Fibroblast of the aortic adventitia (primary cell): ENCODE measurements at places on chromosomes 16 and 17.
A peak's percentile ranks its signal among the peaks of the same experiment; 100 is the strongest.

DNA sequence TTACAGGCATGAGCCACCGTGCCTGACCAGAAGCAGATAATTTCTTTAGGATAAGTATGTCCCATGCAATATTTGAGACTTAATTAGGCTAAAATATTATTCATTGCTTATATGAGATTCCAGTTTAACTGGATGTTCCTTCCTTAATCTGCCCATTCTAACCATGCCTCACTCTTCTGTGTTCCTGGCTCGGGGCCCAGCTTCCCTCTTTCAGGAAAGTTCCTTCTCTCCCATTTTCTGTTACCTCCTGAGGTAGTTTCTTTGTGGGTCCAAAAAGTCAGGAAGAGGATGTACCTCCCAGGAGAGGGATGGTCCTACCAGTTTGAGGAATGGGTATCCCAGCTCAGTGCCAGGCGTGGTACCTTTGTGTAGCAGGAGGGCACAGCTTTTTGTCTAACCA is 23.3 kb downstream of the UNK start:
- DNase-seq, result no peak

DNA sequence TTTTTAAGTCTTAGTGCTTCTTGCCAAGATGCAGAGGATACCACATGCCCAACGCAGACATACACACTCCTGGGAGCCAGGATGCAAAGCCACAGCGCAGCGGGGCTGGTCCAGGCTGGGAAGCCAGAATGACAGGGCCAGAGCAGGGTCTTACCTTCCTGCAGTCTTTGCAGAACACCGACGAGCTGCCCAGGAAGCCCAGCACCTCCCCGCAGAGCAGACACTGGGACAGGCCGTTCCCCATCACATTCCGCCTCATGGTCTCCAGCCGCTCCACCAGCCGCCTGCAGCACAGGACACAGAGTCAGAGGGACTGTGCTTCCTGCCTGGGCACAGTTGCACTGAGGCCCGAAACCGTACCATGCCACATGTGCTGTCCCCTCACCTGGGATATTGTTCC is 33.3 kb downstream of the RPH3AL start:
- no peak for DNase-seq

DNA sequence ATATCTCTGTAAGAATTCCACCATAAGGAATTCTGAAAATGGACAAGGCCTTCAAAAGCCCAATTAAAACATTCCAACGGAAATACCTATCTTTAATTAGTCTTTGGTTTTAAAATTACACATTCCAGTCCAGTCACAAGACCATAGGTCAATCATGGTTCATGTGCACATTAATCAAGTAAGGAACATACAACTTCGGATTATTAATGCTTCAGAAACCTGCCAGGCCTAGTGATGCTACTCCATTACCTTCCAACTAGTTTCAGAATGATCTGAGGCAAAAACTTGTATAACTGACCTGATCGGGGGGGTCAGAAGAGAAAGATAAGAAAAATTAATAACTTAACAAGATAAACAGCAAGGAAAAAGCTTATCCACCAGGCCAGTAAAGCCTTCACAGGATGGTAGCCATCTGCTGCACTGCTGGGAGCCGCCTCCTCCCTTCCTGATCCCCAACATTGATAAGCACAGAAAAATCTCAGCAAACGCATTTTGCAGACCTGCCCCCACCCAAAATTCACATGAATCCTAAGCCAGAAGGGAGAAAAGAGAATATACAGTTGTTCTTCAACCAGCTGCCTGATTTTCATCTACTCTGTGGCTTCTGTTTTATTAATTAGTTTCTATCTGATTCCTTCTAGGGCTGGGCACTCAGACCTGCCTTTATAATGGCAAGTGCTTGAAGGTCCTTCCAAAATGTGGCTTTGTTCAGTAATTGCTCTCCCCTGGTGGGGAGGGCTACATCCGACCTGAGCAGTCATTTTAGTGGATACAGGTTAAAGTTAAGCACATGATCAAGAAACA is 6.0 kb downstream of the SDR42E1 start:
- no peak for DNase-seq

DNA sequence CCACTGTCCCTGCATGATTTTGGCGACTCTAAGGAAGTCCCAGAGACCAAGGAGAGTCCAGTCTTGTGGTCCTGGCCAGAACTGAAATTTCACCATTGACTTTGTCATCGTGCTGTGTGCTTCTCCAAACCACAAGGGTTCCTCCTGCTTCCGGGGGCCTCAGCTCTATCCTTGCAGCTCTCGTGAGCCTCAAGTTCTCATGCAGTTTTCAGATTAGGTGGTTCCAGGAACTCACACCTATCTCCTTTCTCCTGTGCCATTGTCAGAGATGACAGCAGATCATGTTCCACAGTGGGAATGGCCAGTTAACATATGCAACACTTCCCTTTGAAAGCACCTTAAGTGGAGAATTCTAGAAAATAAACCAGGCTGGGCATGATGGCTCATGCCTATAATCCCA is 97.9 kb upstream of the CRHR1 start:
- no peak for DNase-seq

GRCh38 chr16:64459402-64459801 is 662.5 kb downstream of the CDH11 start:
- DNase-seq, result no peak

DNA sequence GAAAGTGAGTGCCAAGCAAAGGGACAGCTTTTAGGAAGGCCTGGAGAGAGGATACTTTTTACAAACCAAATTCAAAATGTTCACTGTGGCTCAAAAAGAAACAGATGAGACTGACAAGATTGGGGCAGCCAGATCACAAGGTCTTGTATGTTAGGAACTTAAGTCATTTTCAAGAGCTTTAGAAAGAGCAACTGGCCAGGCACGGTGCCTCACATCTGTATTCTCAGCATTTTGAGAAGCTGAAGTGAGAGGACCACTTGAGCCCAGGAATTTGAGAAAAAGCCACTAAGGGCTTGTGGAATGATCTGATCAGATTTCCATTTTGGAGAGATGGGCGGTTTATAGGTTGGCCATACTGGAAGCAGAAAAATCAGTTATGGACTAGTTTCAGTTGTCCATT is 17.2 kb downstream of the SPAG9 start:
- DNase-seq, result no peak

GRCh38 chr16:25108054-25108453 is 3.5 kb upstream of the LCMT1 start:
- DNase-seq, result no peak

- DNase-seq, result no peak
These were observed 153.5 kb upstream of the RPL38 start for GRCh38 chr17:74049967-74050458.

- peak; percentile 92 for DNase-seq
These were observed 6.0 kb upstream of the RNF213 start for GRCh38 chr17:80254396-80255251.

GRCh38 chr17:48548523-48549280 is 3.8 kb upstream of the HOXB2 start:
- DNase-seq, result no peak

DNA sequence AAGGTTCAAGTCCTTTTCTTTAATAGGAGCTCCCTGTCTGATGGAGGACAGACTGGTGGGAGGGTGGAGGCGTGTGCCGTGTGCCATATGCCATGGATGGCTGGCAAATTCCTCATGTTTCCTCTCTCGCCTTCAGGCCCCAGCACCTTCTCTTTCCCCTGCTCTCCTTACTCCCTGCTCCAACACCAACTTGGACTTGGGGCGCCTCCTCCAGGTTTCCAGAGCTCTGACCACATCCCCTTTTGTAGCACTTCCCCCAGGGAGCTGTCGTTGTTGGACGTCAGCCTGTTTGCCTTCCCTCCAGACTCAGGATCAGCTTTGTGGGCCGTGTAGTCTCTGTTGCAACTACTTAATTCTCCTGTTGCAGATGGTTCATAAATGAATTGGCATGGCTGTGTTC is 30.7 kb downstream of the TMC7 start:
- peak; percentile 14 for DNase-seq

DNA sequence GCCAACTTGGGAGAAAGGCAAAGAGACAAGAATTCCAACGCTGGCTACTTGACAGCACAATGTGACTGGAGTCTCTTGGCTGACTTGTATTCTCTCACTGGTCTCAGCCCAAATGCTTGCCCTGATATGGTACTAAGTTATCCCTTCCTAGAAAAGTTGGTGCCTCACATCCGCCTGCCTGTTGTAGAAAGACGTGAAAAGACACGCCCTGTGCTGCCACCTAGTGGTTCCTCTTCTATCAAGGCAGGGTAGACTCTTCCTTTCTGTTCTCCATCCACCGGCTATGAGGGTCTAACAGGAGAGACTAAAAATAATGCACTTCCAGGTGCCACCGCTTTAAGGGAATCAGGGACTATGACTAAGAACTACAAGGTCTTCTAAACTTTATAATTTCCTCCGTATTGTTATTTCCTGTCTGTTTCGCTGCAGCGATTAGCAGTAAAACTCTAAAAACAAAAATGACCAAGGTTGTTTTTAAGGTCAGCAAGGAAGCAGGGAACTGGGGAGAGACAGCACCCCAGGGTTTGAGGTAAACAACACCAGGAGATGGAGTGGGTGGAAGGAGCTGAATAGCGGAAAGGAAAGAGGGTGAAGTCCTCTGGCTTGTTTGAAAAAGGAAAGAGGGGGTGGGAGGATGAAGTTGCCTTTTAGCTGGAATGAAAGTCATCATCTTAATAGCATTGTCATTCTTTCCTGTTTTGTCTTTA is 109.5 kb downstream of the YPEL2 start:
- peak; percentile 97 for DNase-seq

GRCh38 chr16:46673320-46674013 is 15.5 kb downstream of the VPS35 start:
- DNase-seq, result peak; percentile 71

DNA sequence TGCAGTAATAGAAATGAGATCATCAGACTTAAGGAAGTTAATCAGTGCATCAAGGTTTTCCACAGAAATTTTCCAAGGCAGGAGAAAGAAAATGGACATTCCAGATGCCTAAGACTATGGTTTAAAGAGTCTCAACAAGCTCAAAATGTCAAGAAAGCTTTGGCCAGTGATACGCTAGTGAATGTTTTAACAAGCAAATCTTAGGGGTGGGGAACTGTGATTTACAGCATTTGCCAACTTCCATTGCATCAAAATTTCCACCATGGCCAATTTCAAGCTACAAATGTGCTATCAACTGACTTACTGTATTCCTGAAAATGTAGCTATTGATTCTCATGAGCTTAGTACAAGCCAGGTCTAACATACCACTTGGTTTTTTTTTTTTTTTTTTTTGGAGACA is 82.4 kb upstream of the CLEC3A start:
- DNase-seq, result peak; percentile 29

GRCh38 chr17:65099941-65100315 is 37.2 kb upstream of the RGS9 start:
- DNase-seq, result peak; percentile 85

DNA sequence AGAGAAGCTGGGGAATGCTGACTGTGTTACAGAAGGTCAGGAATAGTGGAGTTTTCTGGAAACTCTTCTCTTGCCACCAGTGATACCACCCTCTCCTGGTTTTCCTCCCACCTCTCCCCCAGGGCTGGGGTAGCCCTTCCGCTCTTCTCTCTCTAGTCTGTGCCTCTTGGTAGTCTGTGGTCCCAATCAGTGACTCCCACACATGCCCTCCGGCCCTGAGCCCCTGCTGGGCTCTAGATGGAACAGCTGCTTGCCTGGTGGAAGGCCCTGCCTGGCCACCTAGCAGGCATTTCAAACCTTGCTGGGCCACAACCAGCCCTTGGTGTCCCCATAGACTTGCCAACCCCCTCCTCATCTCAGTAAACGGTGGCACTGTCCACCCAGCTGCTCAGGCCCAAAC is 15.2 kb upstream of the MTSS2 start:
- no peak for DNase-seq

DNA sequence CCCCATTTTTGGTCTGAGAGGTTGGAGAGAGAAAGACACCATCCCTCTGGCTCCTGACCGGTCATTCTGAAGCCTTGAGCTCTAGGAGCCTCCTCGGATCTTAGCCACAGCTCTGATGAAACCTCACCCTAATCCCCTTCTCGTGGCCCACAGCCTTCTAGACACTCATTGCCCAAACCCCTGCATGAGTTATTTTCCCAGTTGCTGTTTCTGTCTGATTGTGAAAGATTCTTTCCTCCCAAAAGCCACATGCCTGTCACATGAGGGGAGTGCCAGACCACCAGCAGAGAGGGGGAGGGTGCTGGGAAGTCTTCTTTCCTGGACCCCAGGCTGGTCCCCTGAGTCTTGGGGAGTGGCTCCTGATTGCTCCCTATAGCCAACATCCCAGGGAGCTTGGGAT is 17.6 kb upstream of the ABR start:
- DNase-seq, result peak; percentile 57

DNA sequence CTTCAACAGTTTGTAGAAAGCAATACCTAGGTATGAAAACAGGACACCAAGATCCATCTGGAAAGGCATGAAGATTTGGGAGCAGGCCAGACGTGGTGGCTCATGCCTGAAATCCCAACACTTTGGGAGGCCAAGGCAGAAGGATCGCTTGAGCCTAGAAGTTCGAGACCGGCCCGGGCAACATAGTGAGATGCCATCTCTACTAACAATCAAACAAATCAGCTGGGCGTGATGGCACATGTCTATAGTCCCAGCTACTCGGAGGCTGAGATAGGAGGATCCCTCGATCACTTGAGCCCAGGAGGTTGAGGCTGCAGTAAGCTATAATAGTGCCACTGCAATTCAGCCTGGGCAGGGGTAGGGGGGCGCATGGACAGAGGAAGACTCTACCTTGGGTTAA is 20.3 kb downstream of the LITAF start:
- DNase-seq, result no peak

DNA sequence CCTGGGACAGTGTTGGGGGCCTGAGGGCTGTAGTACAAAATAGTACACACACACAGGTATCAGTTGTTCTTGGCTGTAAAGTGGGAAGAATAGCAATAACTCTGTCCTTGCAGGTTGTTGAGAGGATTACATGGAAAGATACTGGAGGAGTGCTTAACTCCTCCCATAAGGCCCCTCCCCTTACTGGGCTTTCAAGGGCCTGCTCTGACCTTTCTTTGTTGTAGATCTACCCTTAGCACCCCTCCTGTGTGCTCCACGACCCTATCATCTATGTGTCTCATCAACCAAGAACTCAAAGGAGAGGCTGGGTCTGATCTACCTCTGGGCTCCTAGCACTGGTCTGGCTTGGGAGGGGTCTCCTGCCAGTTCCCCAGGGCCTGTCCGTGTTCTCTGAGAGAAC is 8.3 kb upstream of the EDC4 start:
- DNase-seq, result no peak

DNA sequence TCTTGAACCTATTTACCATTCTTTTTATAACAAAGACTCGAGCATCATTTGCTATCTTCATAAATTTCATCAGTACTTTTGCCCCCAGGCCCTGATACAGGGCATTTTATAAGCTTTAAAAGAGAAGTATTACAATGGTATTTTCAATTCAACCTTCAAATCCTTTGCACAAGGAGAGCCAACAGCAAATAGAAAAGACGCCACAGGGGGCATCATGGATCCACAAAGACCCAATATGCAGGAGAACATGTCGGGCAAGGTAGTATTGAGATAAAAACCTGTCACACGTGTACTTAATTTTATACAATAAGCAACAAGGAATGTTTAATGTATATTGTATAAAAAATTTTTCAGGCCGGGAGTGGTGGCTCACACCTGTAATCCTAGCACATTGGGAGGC is 10.2 kb downstream of the MAP3K14 start:
- no peak for DNase-seq

DNA sequence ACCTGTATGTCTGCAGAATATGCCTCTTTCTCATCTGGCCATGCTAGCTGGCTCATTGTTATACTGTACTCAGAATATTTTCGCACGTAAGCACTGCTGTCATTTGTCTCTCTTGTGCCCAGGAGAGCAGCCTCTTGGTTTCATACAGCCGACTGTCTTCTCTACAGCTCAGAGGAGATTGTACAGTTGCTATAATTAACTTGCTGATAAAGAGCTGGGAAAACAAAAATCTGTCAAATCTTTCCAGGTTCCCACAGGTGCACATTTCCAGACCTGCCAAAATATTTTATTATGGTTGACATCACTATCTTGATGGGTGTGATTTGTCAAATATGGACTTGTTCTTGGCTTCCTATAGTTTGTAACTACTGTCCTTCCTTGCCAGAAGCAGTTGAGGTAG is 122.7 kb downstream of the FTO start:
- no peak for DNase-seq
